Eye (tissue), 1 donor: ENCODE measurements at places on chromosomes 7 and 10.

DNA sequence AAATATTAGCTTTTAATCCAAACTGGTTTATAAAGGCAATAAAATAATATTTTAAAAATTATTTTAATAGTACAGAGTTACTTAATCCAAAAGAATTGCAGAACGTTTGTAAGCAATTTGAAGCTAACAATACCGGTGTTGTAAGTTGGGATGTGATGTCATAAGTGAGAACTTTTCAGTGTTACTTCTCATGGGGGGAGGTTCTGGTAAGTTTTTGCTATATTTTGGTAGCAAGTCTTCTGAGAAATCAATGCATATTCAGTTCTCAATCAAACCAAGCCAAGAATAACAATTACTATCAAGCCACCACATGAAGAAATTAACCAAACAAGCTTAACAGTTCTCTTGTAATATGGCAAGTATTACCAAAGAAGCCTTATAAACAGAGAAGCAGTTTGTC is 147.1 kb upstream of the ASAH2 start:
- DNase-seq: no peak

- DNase-seq: peak; percentile 54
Measured at GRCh38 chr7:4645246-4645645, 36.8 kb upstream of the FOXK1 start.

- no peak for DNase-seq
Measured at GRCh38 chr10:130335336-130335735, 199.1 kb downstream of the GLRX3 start.

DNA sequence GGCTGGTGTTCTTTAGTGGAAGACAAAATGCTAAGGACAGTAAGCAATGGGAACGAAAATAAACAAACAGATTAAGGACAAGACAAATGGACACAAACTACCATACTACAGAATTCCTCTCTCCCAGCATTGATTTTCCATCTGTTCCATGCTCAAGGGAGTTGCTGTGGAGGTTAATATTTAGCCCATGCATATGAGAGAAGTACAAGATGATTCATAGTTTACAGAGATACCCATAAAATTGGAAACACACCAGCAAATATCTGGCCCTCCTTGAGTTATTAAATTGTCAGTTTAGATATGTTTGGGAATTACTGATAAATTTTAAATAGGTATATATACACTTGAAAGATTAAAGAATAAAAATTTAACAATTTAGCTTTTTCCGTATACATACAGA is 69.8 kb downstream of the GLI3 start:
- DNase-seq: no peak

- no peak for DNase-seq
Measured at GRCh38 chr10:15796098-15796759, 64.1 kb downstream of the MINDY3 start.

GRCh38 chr10:17232276-17232960 is 4.4 kb downstream of the VIM start:
- no peak for DNase-seq

DNA sequence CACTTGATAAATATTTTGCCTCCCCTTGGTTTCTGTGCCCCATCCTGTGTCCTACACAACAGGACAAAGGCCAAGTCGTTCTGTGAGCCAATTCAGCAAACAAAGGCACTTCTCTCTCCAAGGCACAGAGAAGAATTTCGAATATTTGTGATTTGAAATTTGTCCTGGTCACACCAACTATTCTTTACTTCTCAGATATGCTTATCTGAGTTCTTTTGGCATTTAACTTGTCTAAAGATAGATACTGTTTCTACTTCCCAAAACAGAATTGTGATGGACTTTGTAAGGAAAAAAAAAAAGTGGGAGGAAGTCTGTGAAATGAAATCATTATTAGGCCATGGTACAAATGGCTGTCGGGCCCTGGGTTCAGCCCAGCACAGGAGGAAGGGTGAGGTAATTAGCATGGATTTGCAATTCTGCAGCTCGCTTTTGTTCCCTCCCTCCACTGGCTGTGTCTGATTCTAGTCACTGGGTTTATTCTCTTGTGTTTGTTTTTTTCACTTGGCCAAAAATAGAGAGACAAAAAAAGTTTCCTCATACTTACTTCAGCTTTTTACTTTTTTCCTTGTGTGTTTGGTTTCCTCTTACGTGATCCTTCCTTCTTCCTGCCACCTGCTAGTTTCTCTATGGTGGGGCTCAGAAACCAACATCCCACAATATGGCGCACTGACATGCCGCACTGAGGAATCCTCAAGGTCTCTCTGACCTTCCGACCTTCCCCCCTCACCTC is 108.2 kb upstream of the MKLN1 start:
- DNase-seq: no peak

DNA sequence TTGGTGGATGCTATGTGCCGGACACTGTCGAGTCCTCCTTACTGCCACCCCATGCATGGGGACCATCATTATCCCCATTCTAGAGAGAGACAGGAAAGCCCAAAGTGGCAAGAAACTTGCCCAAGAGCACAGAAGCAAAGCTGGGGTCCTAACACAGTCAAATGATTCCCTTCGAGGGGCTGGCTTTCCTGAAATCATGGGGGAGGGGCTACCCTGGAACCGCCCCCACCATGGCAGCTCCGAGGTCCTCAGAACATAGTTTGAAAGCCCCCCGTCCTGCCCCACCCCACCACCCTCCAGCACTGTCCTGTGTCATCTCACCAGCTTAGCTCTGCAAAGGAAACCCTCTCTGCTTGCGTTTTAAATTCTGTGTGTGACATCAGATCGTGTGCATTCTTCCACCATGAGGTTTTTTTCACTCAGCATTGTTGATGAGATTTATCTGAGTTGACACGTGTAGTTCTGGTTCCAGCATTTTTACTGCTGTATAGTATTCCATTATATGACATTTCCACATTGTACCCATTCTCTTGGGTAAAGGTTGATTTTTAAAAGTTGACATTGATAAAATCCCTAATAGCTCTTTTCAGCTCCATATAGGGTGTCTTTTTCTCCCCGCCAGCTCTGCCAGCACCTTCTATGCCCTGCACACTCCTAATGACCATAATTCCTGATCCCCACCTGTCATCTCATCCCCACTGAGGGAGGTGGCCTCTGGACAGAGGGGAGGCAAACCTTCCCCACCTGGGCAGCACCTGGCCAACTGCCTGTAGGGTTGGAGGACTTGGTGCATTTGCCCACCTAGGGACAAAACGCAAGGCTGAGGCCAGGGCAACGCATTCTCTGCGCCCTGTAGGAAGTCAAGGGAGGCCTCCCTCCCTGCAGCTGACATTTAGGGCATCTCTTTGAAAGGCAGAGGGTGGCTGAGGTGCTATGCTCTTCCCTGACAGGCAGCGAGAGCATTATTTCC is 100.2 kb upstream of the GPR26 start:
- DNase-seq: no peak

- DNase-seq: no peak
Measured at GRCh38 chr10:72697716-72698115, 5.8 kb downstream of the MCU start.

- no peak for DNase-seq
Measured at GRCh38 chr10:110534571-110534970, 32.9 kb upstream of the SMC3 start.

GRCh38 chr7:116984917-116985316 is 31.6 kb downstream of the ST7 start:
- DNase-seq: peak; percentile 55

DNA sequence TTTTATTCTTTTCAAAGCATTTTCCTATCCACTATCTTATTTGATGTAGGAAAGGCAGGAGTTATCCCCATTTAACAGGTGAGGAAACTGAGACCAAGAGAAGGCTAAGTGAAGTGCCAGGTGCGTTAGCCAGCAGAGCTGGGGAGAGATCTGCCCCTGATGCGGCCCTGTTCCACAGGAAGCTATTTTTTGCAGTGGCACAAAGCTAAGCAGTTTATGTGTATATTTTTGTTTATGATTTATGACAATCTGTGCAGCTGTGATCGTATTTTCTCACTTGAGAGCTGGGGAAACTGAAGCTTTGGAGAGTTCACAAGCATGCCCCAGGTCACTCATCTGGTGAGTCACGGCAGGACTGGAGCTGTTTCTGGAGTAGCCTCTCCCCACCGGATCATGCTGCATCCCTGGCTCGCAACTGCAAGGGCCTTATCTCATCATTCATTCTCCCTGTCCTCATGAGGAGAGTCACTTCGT is 38.8 kb downstream of the SLC29A3 start:
- DNase-seq: no peak

DNA sequence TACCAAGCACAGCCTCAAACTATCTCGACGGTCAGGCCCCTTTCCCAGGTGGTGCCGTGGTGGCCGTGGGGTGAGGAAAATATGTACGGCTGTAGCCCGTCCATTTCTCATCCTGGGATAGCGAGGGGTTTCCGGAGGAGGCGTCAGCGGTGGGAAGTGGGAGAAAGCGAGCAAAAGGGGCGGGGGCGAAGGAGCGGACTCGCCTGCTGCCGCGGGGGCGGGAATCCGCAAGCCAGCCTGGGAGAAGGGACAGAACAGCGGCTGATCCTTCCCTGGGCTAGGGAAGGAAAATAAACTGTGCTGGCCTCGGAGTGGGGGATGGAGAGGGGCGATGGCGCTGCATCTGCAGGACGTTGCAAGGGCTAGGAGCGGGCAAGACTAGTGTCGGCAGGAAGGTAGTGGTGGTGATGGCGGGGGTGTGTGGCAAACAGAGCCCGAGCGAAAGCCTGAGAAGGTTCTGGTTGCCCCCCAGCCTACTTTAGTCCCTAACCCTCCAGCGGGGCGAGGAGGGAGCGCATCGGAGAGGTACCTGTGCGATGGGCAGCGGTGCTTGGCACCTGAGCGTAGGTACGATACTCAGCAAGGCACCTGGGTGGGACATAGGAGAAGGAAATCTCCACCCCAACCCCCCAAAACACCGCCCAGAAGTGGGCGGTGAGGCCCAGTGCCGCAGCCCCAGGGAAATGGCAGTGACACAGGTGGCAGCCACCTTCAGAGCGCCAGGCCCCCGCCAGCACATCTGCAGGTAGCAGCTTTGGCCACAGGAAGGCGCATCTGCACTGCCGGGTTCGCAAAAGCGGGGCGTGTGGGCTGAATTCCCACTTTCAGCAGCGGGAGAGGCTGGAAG is 49.9 kb upstream of the STEAP1B start:
- DNase-seq: peak; percentile 64

DNA sequence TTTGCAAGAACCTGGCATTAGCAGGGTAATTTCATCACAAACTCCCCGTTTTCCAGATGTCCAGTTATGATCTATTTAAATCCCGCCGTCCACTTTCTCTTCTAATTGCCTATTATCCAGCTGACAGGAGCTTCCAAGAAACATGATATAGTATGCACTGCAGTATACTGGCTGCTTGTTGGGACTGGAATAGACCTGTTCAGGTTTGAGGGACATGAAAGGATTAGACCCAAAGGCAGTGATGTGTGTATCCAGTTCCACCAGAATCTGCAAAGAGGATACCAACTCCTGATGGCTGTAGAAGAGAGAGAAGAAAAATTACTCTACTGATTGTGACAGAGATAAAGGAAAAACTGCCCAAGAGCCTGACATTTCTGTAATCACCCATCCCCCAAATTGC is 8.9 kb downstream of the MSS51 start:
- no peak for DNase-seq

- no peak for DNase-seq
Measured at GRCh38 chr7:158087196-158087595, 500.4 kb downstream of the PTPRN2 start.
